Femur (tissue), 1 donor: ENCODE measurements at places on chromosomes 4 and X.

DNA sequence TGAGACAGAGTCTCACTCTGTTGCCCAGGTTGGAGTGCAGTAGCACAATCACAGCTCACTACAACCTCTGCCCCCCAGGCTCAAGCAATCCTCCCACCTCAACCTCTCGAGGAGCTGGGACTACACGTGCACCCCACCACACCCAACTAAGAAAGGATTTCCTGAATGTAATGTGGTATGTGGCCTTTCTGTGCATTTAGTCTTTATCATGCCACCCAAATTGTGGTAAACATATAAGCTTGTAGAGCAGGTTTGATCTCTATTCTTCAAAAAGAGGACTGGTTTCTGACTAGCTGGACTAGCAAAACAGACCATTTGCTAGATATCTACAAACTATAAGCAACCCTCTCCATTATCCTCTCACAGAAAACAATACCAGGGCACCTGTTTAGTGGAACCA lies 33.6 kb downstream of the ELOVL6 start:
- DNase-seq = no peak

DNA sequence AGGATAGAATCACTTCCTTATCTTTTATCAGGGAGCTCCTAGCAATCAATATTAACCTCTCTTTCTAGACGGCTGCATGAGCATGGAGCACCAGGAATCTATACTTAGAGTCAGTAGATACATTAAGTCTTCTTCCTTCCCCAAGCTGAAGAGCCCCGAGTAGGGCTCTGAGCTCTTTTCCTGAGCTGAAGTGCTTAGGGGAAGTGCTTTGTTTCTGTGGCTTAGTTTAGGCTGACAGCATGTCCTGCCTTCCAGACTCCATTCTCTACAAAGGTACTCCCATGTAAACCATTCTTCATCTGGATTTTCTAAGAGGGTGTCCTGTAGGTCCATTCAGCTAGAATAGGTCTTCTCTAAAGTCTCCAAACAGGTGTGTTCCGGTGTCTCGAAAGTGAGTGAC lies 127.5 kb upstream of the AFF2 start:
- DNase-seq = no peak

DNA sequence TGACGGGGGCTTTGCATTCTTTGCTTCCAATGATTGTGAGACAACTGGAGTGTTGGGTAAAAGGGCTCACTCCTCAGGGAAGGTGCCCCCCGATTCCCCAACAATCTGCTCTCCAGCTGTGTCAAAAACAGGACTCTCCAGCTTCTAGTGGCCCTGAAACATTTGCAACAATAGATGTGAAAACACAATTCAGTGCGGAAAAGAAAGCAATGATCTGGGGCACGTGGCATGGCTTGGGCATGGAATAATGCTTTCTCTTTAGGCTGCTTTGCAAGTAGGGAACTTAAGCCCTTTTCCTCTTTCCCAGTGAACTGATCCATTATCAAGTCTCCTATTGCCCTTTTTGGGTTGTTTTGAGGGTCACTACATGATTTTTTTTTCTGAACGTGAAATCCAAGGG lies 239.9 kb downstream of the C4orf33 start:
- no peak for DNase-seq

DNA sequence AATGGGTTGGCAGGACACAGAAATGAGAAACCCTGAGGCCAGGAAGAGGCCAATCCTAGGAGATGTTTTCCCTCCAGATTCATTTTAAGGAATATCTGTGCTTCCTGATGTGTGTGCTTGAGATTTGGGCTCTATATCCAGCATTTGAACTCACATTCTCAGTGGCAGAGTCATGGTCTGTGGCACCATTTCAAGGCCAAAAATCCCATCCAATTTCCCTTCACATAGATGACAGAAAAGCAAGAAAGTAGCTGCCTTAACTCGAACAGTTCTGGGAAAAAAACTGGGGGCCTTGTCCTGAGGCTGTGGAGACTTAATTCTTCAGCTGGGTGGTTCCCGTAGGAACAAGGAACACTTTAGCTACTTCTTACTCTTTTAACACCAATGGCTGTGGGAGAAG lies 27.4 kb downstream of the TAF7L start:
- no peak for DNase-seq

GRCh38 chr4:20194123-20195013 lies 57.3 kb upstream of the SLIT2 start:
- DNase-seq = no peak

DNA sequence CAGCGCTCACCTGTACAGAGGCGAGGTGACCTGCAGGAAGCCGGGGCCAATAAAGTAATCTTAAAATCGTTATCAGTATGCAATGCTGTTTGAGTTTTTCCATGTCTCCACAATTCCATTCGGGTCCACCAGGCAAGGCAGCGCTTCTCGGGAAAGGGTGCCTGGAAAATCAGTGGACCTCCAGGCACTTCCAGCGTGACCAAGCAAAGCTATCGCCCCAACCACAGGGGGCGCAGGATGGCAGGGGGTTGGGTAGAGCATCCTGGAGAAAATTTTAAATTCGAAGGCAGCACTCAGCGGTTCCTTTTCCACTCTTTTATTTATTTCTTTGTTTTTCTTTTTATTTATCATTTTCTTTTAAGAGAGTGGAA lies 5.4 kb upstream of the SOX3 start:
- DNase-seq = no peak

DNA sequence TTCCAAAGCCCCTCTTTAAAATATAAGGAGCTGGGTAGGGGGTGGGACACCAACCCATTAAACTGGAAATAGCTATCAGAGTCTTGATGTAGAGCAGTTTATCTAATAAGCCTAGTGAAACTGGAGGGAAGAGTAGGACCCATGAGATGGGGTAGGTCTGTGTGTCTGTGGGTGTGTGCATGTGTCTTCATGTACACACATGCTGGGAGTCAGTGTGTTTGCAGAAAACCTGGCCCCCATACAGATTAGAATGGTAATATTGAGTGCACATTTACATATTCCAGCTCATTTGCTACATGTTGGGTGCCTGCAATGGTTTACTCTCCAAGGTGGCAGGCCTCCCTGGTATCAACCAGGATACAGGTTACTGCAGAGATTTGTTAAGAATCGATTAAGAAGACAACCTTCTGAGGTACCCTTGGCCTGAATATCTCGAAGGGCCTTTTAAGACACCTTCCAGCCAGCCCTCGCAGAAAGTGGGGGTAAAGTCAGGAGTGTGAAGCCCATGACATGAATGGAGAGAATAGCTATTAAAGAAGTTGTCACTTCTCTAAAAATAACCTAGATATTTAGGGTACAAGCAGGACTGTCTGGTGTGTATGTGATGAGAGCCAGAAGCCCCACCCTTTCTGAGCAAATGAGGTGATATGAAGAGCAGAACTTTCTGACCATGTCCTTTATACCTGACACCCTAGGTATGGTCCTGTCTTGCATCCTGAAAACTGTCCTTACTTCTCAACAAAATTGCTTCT lies 75.7 kb upstream of the TEX13D start:
- no peak for DNase-seq

GRCh38 chr4:76897536-76898384 lies at the start of gene SOWAHB:
Gene SOWAHB (minus strand): TSS chr4:76898144. CDS start chr4:76897849, 295 bp downstream.
- peak; percentile 34 for DNase-seq

- no peak for DNase-seq
Measured at GRCh38 chr4:18957716-18958115, 936.2 kb upstream of the LCORL start.

DNA sequence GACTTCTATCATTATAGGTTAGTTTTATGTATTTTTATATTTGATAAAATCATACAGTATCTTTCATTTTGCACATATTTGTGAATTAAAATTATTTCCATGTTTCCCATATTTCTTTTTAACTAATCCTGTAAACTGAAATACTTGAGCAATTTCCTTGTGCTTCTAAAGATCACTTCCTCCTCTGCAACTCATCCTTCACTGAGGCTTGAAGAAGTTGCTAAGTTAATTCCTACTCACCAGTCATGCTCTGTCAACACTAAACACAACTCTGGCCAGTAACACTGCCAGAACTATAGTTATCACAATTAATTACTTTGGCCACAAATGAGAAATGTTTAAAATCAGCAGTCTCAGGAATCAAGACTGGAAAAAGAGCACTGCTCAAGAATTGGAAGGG lies 6.7 kb downstream of the SPATA4 start:
- DNase-seq = no peak

DNA sequence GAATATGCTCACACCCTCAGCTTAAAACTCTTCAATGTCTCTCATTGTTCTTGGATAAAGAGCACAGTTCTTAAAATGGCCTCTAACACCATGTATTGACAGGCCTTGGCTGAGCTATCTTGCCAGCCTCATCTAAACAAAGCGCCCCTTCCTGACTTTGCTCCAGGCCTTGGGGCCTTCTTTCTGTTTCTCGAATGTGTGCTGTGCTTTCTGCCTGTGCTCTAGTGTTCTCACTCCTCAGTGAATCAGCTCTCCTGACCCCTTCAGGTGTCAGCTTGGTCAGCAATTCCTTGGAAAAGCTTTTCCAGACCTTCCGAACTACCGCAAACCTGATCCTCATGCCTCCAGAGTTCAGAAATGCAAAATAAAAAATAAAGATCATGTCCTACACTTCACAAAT lies 346.3 kb upstream of the FSTL5 start:
- no peak for DNase-seq

GRCh38 chr4:15106399-15106798 lies 104.1 kb downstream of the CPEB2 start:
- no peak for DNase-seq

GRCh38 chr4:188918787-188919186 lies 779.5 kb downstream of the TRIML1 start:
- no peak for DNase-seq

DNA sequence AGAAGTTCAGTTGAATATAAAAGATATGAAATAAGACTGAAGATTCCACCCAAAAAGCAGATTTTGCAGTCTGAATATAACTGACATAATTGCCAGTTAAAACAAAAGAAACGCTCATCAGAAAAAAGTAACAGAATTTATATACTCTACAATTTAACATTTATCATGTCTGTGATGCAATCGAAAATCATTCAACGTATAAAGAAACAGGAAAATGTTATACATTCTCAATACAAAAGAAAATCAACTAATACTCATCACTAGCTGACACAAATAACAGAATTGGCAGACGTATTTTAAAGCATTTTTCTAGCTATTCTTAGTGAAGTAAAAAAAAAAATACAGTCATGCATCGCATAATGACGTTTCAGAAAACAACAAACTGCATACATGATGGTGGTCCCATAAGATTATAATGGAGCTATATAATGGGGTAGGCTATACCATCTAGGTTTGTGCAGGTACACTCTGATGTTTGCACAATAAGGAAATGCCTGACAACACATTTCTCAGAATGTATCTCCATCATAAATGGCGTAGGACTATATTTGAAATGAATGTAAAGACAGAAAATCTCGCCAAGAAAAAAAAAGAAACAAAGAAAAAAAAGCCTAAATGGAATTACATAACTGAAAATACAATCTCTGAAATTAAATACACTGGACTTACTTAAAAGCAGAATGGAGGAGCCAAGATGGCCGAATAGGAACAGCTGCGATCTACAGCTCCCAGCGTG lies 34.3 kb downstream of the OR13H1 start:
- DNase-seq = no peak

DNA sequence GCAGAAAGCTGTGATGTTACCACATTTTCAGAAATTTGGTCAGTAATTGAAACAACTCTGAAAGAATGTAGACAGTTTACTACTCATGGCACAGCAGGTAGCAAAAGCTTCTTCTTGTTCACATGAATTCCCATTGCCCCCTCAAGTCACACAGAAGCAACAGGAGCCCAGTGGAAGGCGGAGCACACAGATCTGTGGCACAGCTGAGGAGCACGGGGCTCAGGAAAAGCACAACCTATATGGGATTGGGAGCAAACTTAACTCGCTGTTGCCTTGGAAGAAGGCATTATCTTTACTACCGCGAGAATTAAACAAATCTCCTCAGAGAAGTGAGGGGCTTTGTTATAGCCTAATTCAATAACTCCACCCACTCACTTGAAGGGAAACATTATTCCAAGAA lies 358.5 kb downstream of the SPOCK3 start:
- DNase-seq = no peak

DNA sequence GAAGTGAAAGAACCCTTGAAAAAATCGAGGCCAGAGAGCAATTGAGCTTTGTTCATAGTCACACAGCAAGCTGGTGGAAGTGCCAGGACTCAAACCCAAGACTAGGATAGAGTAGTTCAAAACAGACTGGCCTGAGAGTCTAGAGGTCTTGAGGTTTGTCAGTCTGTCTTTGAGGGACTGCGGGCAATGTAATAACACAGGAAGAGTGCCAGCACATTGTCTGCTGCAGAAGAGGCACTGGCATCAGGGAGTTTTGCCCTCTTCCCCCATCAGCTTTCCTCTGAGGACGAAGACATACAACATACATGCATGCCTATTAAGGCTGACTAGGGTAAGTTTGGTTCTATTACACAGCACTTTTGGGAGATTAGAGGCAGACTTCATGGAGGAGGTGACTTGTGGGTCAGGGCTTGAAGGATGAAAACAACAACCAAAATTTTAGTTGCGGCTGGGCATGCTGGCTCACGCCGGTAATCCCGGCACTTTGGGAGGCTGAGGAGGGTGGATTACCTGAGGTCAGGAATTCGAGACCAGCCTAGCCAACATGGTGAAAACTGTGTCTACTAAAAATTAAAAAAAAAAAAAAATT lies 64.1 kb upstream of the LAS1L start:
- no peak for DNase-seq

GRCh38 chrX:78326401-78326800 lies 1.0 kb downstream of the CYSLTR1 start:
- no peak for DNase-seq

GRCh38 chr4:161403781-161404180 lies 760.0 kb downstream of the FSTL5 start:
- no peak for DNase-seq

DNA sequence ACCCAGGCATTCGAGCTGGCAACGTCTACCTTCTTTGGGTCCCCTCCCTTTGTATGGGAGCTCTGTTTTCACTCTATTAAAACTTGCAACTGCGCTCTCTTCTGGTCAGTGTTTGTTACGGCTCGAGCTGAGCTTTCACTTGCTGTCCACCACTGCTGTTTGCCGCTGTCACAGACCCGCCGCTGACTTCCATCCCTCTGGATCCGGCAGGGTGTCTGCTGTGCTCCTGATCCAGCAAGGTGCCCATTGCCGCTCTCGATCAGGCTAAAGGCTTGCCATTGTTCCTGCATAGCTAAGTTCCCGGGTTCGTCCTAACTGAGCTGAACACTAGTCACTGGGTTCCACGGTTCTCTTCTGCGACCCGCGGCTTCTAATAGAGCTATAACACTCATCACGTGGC lies 183.5 kb upstream of the GALNTL6 start:
- DNase-seq = no peak

- no peak for DNase-seq
Measured at GRCh38 chr4:154961263-154961662, 180.2 kb downstream of the RBM46 start.

DNA sequence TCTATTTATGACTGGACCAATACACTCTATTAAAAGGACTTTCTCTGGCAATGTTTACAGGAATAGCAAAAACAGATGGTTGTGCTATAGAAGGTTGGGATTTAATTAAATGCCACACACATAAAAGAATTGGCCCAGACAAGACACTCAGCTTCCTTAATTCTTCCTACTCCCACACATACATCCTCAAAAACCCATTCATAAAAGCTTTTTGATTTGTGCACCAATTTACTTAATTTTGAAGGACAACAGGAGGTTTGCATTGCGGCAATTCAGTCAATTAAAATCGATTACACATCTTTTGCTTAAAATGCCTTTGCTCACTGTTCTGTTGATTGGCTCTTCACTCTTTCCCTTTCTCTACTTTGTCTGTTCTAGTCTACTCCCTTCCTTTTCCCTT lies 317.1 kb downstream of the CBLL2 start:
- DNase-seq = no peak
